ENCODE measurements at places on chromosomes 7 and 10.

- DNase-seq: no peak
Measured at GRCh38 chr10:8539056-8539455, 484.6 kb downstream of the GATA3 start.

- no peak for DNase-seq
Measured at GRCh38 chr10:79274279-79275104, 72.8 kb upstream of the PPIF start.

DNA sequence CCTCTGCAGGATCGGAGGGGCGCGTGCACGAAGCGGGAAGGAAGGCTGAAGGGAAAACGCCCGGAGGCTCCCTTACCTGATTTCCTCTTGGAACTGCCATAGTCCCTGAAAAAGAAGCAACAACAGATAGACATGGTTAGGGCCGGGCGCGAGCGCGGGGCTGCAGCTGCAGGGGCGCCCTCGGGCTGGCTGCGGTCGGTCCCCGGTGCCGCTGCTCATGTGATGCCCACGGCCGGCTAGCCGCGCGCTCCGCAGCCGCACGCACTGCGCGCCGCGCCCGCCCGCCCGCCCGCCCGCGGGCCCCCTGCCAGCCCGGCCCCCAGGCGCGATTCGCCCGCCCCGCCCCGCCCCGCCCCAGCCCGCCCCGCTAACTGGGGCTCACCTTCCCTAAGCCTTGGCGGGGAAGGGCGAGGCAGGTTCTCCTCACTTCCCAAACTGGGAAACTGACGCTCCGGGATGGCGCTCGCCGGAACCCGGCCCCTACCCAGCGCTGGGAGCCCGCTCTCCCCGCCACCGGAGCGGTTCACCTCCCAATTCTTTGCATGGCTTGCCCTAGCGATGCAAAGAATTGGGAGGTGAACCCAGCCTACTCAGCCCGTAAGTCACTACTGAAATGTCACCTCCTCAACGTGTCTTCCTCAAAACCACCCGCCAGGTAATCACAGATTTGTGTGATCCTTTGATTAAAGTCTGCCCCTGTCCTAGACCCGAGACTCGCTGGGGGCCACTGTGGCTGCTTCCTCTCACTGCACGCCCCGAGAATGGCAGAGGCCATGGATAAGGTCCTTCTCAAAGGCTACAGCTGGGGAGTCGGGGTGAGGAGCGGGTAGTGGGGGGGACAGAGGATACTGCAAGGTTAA, 162.2 kb downstream of the SH3PXD2A start:
- DNase-seq: no peak

- no peak for DNase-seq
Measured at GRCh38 chr10:95783741-95784140, 27.8 kb downstream of the ENTPD1 start.

DNA sequence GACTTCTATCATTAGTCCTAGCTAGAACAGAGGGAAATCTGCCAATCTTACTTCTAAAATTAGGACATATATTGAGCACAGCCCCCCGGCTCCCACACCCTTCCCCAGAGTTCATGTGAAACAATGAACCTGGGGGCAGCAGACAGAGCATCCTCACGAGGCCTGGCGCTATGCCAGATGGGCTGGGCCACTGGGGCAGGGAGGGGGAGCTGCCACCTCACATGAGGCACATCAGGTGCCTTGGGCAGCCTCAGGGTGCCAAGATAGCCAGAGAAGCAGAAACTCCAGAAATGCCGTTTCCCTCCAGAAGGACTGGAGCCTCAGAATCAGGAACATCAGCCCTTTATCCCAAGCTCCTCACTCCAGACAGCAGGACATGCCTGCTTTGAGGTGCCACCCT, 92.8 kb upstream of the LANCL2 start:
- no peak for DNase-seq

DNA sequence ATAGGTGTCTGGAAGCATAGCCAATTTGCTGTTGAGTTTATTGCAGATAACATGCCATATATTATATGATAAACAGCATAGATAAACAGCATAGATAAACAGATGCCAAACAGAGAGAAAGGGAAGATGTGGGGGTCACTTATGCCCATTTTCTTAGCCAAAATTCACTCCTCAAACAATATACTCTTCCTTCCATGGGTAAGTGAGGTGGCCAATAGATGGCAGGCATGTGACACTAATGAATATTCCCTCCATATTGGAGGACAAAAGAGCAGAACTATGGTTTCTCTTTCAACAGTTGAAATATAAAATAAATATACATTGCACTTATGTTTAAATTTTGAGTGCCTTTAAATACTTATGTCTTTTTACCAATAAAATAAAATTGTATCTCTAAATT, 1212.8 kb downstream of the REEP3 start:
- no peak for DNase-seq

GRCh38 chr10:117980755-117981702, 65.7 kb downstream of the RAB11FIP2 start:
- DNase-seq: no peak

DNA sequence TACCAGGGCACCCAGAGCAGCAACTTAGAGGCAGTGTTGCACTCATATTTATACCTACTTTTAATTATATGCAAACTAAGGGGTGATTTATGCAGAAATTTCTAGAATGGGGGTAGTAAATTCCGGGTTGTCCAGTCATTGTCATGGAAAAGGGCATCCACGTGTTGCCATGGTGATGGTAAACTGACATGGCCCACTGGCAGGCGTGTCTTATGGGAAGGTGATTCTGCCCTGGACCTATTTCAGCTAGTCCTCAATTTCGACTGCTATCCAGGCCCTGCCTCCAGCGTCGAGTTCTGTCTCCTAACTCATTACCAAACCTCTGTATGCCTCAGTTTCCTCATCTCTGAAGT, 12.8 kb downstream of the SNX8 start:
- no peak for DNase-seq

GRCh38 chr7:107233174-107233573, 64.4 kb downstream of the HBP1 start:
- no peak for DNase-seq

DNA sequence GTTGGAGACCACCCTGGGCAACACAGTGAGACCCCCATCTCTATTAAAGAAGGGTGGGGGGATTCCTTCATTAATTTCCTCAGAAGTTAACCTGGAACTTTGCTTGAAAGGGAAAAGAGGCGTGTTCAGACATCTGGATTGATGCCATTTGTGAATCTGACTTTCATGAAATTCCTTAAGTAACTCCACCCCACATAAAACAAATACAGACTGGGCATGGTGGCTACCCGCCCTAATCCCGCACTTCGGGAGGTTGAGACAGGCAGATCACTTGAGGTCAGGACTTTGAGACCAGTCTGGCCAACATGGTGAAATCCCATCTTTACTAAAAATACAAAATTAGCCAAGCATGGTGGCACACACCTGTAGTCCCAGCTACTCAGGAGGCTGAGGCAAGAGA, 75.0 kb downstream of the EEPD1 start:
- DNase-seq: no peak

DNA sequence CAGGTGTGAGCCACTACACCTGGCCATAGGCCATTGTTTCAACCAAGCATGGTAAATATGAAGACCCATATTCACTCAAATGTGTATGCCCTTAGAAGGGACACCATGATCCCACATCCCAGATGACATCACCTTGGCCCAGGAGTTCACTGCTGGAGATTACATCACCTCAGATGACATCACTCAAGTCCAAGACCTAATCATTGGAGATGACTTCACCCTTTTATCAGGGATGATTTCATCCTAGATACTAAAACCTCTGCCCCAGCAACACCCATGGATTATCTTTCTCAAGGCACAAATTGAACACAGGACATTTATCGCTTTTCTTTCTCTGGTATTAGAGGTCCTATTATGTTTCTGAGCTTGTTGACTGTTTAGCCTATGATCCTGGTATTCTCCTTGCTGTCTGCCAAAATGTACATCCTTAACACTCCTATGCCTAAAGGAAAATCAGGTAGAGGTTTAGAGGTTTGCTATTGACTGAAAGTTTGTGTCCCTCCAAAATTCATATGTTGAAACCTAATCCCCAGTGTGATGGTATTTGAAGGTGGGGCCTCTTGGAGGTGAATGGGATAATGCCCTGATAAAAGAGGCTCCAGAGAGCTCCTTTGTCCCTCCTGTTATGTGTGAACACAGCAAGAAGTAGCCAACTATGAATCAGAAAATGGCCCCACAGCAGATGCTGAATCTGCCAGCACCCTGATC, 9.8 kb upstream of the CYP2C18 start:
- no peak for DNase-seq

DNA sequence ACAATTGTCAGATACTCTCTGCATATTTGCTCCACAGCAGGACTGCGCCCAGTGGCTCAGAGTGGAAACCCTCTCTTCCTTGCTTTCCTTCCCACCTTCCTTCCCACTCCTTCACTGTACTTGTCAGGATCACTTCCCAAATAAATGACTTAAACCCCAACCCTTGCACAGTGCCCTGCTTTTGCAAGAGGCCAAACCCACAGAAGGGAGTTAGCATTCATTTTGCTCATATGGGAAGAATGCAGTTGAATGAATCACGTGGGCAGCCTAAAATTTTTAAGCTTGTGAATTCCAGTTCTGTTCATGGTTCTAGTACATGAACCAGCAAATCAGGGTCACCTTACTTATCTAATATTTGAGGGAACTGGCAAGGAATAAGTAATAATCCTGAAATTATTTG, 47.7 kb upstream of the SFMBT2 start:
- no peak for DNase-seq

DNA sequence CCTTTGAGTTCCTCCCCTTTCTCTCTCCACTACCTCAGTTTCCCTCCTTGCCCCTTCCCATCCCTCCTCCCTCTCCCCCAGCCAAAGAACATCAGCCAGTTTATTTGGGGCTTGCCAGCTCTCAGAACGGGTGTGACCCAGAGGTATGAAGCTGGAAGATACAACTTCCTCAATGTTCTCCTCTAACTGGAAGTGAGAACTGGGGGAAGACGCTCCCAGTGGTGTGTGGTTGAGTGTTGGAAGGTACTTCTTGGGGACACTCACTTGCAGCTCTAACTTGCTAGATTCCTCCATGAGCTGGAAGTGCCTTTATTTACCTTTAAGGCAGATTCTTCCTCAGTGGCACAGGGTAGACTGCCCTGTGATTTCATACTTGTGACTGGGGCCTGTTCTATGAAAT, 110.5 kb upstream of the HABP2 start:
- no peak for DNase-seq

GRCh38 chr7:43952028-43952427, 25.8 kb downstream of the UBE2D4 start:
- DNase-seq: no peak

- no peak for DNase-seq
Measured at GRCh38 chr10:79299397-79300241, 47.6 kb upstream of the PPIF start.

DNA sequence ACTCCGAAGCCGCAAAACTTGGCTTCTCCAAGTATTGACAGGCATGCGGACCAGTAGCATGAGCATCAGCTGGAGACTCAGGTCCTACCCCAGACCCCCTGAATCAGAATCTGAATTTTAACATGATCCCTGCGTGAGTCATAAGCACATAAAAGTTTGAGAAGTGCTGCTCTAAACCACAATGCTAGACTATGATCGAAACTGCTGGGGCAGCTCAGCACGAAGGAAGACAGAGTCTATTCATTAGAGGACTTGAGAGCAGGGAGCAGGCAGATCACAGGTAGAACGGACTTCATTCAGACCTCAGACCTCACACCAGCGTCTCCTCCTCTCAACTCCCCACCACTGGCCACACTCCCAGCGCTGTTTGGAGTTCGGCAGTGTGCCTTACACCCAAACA, 16.9 kb downstream of the CAMK2G start:
- peak; percentile 20 for DNase-seq

GRCh38 chr7:104951546-104951945, 62.5 kb upstream of the KMT2E start:
- no peak for DNase-seq

- no peak for DNase-seq
Measured at GRCh38 chr7:36083626-36084380, 69.3 kb upstream of the EEPD1 start.

- DNase-seq: no peak
Measured at GRCh38 chr7:134500406-134500805, 27.0 kb upstream of the AKR1B10 start.

DNA sequence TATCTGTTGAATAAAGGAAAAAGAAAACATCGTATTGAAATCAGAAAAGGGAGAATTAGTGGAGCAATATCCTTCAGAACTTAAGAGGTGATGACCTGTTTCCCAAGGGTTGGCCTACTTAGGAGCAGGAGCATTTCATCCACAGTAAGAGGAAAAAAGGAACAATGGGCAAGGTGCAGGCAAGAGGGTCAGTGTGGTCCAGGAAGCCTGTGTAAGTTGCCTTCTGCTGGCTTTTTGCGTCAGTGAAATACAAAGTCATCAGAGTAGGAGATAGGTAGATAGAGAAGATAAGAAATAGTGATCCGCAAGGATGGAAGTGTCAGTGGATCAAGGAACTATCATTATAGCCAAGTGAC, 5.4 kb upstream of the ANKRD7 start:
- no peak for DNase-seq

DNA sequence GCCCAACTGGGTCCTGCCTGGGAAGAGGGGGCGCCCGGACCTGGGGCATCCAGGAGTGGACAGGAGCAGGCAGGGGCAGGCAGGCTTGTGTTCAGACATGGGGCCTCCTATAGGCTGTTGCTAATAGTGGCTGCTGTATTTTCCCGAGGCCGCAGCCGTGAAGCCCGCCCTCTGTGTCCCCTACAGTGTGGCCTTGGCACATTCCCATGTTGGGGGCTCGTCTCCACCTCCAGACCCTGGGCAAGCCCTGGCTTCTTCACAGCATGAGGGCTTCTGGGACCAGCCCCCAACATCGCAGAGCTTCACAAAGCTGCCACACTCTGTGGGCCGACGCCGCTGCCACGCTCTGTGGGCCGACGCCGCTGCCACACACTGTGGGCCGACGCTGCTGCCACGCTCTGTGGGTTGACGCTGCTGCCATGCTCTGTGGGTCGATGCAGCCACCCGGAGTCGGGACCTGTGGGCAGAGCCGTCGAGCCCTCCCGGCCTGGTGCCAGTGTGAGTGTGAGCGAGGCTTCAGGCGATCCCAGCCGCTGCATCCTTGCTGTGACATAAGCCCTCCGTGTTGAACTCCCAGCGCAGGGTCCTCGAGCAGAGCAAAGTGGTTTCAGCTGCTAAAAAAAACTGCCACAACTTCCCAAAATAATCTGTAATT, 109.0 kb downstream of the INPP5A start:
- no peak for DNase-seq

Data from stimulated activated CD8-positive, alpha-beta memory T cell treated with anti-CD3 and anti-CD28 coated beads, Interleukin-4, amount 100 ng/mL, for 4 hours (primary cell).